ENCODE measurements at places on chromosomes 6 and 20.

DNA sequence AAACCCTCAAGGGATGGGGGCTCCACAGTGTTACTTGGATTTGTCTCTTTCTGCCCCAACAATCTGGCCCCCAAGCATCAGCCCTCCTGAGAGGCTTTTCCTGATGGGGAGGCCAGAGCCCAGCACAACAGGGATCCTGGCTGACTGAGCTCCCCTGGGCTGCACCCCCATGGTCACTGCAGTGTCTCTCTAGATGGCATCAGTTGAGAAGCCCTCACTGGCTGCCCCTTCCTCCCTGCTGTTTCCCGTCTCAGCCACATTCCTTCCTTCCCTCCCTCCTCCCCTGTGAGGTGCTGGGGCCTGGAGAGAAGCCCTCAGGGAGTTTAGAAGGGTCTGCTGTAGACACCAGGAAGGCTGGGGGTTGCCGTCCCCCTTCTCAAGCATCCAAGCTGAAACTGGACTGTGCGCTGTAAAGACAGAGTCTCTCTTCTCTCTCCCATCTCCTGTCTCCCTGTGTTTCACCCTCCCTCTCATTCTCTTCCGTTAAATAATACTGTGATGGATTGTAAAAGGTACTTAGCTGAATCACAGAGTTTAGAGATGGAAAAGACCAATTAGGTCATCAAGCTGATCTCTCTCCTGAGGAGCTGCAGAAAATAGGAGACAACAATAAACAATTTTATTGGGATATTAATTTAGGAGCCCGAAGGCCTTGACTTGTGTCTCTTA is 29.7 kb downstream of the SAYSD1 start:
- no peak for DNase-seq

DNA sequence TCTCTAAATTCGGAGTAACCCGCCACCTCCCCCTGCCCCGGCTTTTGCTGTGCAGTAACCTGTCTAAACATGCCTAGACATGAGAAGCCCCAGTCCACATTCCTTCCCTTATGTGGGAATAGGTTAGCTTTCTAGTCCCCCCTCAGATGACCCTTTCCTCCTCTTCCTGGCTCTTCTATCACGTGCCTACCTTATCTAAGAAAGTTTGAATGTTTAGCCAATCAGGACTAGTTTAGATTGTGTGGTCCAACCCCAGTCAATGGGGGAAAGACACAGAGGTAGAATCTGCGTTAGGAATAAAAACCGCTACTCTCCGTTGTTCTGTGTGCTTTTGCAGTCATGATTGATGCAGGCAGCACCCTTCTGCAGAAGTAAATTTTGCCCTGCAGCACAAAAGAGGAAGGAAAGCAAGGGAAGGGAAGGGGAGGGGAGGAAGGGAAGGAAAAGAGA is 69.0 kb upstream of the CD93 start:
- no peak for DNase-seq

GRCh38 chr6:13256266-13257001 is 71.9 kb downstream of the TBC1D7 start:
- DNase-seq: no peak

DNA sequence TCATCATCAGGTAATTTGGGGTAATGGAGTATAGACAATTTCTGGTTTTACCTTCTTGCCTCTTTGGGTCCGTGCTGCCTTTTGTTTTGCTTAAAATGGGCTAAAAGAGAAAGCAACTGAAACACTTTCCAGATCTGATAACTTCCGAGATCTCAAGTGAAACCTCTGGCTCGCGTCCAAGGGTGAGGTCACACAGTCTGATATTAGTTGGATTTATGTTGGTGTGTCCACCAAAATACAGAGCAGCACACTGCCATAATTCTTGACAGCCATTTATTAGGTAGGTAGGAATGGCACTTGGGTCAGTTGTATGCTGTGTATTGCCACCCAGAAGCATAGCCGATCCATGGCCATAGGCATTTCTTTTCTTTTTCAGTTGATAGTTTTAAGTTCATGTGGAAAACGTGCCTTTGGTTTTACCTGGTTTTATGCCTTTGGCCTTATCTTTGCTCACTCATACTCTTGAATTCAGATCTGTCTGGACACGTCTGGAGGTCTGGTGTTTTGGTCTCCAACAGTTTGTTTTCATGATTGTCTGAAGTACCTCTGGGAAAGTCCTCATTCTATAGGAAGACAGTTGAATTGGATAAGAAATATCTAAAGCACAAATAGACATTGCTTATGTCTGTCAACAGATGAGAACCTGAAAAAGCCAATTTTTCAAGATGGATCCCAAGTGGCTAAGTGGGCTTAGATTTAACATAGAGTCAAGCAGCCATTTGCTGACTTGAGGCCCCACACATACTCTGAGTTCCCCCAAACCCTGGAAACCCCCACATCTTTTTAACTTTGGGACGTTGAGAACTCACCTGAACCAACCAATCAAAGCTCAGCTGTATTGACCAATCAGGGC is 320.8 kb downstream of the SOX4 start:
- no peak for DNase-seq

- DNase-seq: no peak
Observed at GRCh38 chr6:114421199-114421598, 78.4 kb upstream of the HS3ST5 start.

DNA sequence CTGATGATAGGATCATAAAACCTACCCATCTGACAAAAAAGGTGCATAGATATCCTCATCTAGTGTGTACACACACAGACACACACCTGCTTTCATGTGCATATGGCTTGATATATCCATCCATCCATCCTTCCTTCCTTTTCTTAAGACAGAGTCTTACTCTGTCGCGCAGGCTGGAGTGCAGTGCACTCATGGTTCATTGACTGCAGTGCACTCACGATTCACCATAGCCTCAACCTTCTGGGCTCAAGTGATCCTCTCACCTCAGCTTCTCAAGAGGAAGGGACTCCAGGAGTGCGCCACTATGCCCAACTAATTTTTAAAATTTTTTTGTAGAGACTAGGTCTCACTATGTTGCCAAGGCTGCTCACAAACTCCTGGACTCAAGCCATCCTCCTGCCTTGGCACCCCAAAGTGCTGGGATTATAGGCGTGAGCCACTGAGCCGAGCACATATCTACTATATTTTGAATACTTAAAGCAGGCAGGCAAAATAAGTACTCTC is 27.1 kb downstream of the ADNP start:
- DNase-seq: no peak

DNA sequence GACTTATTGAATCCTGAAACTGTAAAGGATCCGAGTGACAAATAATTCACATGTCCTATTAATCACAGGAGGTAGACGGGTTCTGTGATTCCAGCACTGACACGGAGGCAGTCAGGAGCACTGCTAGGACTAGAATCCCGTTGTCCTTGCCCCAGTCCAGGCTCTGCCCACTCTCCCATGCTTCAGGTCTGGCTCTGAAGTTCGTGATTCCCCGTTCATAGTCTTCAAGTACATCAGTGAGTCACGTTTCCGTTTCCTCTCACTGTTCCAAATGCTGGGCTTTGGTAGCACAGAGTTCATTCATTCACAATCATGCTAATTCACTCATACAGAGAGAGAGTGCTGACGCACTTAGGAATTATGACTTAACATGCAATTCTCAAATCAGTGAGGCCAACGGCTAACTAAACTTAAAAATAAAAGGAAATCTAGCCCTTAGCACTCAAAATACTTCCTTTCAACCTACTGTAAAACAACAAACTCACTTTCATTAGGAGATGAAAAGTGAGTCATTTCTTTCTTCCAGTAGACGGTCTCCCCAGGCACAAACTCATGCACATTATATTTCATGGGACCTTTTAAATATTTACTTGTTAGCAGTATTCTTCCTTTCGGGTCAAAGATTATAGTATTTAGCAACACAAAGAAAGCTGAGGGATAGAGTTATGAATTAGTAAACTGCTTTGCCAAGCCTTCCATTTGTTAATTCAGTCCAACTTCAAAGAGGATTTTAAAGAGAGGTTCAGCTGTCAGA is 94.0 kb upstream of the NHSL1 start:
- DNase-seq: no peak

DNA sequence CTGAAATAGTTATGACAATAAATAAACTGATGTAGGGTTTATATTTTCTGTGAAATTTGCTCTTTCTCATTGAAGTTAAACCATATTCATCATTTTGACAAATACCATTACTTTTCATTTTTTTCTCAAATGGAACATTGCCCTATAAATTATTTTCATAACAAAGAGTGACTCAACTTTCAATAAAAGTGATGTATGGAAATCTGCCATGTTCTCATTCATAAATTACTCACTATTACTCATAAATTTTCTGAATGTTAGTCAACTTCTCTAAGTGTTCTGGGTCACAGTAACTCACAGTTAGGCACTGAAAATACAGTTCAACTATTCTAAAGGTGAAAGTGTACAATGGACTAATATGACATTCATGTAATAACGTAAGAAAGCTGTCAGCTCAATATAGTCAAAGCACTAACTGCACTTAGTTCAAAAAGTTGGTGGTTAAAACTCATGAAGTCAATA is 19.0 kb upstream of the STX11 start:
- no peak for DNase-seq

Data from Jurkat, Clone E6-1 (cell line).